ENCODE measurements at places on chromosomes 1 and 21.

DNA sequence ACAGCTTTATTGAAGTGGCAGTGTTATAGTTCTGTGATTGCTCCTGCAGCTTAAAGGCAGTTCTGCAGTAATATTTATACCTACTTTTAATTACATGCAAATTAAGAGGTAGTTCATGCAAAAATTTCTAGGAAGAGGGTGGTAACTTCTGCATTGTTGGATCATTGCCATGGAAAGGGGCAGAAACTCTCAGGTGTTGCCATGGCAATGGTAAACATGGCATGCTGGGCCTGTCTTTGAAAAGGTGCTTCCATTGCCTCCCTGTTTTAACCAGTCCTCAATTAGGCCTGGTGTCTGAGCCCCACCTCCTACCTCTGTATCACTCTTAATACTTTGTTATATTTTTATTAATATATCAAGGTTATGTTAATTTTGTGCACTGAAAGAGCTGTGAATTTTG lies 104.7 kb downstream of the DISC1 start:
- no peak for DNase-seq

GRCh38 chr1:107151295-107151694 lies 10.5 kb downstream of the NTNG1 start:
- DNase-seq = no peak

GRCh38 chr21:42390696-42391095 lies 5.2 kb downstream of the TMPRSS3 start:
- DNase-seq = no peak

GRCh38 chr1:47189844-47190508 lies at the start of gene PDZK1IP1:
Gene PDZK1IP1 (minus strand): TSS chr1:47190036. CDS start chr1:47189932, 104 bp downstream.
- DNase-seq = no peak

DNA sequence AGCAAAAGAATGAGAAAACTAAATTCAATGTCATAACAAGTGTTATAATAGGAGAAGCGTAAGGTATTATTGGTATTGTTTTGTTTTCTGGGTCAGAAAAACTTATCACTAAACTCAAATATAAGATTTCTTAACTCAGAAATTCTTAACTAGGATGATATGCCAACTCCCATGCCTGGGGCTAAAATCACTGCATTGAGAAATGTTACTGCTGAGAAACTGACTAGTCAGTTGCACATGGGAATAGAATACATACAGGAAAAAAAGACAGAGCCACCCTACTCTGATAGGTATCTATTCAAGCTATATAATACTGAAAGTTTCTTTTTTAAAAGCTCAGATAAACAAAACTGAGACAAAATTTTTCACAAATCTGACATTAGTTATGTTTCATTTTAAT lies 56.3 kb downstream of the PRPF38A start:
- no peak for DNase-seq

DNA sequence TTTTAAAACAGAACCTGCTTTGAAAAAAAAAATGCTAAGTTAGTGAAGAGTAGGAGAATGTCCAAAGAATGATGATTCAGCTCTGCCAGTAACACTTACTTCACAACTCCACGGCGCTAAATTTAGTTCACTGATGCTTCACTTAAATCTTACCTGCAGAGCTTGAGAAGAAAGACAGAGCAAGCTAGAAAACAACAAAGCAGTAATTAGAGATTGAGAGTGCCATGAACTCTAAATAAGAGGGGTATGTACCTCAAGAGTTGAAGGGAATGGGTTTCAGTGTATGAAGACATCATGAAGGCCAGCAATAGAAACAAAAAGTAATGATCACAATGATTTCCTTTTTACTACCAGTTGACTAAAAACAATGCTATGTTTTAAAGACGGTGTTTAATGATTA lies 32.8 kb downstream of the EPRS1 start:
- no peak for DNase-seq

DNA sequence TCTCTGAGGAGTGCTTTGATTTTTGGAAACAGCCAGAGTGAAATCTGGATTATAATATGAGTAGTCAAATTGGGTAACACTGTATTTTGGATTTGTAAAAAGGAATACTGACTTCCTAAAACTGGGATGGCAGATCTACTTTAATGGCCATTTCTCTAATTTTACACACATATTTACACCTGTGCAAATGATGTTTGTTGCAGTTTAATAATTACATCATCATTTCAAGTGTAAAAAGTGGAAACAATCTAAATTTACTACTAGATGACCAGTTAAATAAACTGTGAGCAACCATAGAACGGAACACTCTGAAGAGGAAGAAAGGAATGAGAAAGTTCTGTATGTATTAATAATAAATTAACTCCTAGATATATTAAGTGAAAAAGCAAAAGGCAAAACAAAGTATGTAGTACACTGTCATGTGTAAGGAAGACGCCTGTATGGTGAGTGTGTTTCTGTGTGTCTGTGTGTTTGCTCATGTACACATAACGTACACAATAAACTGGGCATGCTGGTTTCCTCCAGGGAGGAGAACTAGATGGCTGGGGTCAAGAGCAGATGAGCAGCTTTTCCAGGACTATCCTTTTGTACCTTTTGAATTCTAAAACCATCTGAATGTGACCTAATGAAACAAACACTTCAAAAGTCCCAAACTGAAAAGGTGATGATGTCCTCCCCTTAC lies 2.9 kb upstream of the RHEX start:
- no peak for DNase-seq

DNA sequence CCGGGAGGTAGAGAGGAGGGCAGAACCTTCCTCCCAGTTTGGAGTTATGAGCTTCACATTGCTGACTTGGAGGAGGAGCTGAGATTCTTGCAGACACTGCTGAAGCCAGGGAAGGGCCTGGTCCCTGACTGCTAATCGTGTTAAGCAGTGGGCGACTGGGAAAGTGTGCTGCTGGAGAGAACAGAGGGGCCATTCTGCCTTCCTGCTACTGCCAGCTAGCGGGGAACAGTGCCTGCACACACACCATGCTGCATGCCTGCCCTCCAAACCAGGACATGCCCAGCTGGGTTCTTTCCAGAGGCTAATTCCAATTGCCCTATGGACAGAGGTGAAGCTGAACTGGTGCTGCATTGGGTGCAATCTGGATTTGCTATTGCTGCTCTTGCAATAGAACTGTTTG lies 281.4 kb downstream of the AJAP1 start:
- DNase-seq = no peak

DNA sequence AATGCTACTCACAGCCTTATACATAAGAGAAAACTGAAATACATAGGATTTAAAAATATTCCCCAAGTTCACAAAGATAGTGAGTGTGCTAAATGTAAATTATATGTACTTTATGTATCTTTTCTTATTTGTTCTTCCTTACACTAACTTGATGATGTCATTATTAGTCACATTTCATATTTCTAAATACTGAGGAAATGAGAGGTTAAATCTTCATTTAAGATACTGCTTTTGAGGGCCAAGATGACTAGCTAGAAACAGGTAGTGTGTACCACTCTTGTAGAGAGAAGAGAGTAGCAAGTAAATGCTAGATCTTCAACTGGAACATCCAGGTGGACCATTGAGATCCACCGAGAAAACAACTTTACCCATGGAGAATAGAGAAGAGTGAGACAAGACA lies 29.8 kb downstream of the PYHIN1 start:
- DNase-seq = no peak

DNA sequence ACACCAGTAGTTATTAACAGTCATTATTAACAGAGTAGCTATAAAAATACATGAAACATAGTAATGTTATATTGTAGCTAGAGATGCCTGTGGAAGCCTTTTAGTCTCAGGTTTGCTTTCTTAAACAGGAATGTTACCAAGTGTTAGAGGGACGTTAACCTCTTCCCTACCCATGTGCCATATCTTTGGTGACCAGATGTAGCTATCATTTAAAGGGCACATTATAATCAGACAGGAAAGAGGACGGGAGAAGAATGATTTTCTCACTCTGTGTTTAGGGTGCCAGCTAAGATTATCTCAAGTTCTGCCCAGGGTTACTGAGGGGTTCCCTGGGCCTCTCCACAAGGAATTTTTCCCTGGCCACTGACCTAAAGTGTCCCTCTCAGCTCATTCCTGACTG lies 20.9 kb upstream of the UBL4B start:
- DNase-seq = no peak

DNA sequence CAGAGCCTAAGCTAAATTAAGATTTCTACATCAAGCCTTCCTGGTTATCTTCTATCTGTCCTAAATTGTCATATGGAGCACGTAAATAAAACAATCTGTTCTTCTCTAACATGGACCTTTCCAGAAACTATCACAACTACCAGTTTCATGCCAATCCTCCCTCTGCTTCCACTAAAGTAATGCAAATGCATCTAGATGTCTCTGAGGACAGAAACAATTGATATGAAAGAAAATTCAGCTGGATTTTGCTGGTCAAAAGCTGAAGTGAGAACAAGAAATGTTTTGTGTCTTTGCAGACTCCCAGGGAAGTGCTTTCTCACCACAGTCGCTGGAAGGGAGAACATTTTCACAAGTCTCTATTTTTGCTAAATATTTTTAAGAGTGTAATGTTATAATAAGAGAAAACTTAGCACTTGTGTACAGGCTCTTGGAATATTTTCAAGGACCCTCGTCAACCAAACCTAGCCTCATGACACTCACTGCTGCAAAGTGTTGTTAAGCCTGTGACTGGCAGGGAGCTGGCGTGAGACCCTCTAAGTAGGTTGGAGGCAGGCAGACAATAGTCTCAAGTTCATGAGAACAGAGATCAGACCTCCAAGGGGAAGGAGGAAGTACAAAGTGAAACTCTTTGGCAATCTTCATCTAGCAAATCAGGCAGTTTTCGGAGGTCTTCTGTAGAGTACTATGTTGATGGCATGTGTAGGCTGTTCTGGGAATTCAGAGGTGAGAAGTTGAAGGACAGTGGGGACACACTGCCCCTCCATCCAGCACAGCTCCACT lies 38.8 kb downstream of the DNASE2B start:
- no peak for DNase-seq

DNA sequence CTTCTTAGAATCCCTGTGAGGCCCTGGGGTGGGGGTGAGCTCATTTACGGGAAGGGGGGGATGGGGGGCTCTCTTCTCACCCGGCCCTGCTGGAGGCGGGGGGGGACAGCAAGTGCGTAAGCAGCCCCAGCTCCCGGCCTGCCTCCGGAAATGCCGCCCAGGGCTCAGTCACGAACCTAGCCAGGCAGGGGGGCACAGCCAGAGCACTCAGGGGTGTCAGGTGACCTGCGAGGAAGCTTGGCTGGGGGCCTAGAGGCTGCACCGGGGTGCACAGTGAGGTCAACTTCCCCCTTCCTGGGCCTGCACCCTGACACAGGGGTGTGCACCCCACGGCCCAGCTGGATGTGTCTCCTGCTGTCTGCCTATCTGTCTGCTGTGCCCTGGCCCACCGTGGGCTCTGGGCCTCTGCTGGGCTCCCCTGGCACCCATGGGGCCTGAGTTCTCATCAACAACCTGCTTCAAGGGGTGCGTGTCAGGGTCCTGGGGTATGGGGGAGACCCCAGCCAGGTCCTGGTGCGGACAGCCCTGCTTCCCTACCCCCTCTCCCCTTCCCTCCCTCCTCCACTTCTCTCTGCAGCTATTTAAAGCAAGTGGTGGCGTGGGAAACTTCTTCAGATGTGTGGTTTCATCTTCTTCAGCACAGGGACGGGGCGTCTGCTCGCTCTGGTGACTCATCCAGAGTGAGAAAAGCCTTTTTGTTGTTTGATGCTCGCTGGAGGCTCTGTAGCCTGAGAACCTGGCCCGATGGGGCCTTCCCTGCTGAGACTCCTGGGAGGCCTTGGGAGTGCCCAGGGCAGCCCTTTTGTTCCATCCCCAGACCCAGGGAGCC lies 92.5 kb upstream of the RUNX3 start:
- DNase-seq = peak; percentile 86

GRCh38 chr21:32719085-32719484 lies 8.7 kb downstream of the SYNJ1 start:
- DNase-seq = no peak

- no peak for DNase-seq
Measured at GRCh38 chr1:182113879-182114626, 52.5 kb upstream of the ZNF648 start.

DNA sequence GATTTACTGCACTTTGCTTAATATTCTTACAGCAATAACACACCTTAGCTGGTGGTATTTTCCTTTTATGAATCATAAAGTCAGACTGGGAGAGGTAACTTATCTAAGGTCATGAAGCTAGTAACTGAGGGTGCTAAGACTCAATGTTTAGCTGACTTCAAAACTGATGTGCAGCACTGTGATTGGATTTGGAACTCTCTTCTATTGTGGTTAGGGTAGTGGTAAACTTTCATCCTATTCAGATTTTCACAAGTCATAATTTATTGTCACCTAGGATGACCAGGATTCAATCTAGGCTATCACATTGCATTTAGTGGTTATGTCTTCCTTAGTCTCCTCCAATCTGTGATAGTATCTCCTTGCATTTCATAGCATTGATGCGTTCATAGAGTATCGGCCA lies 18.9 kb downstream of the EPB41 start:
- no peak for DNase-seq

DNA sequence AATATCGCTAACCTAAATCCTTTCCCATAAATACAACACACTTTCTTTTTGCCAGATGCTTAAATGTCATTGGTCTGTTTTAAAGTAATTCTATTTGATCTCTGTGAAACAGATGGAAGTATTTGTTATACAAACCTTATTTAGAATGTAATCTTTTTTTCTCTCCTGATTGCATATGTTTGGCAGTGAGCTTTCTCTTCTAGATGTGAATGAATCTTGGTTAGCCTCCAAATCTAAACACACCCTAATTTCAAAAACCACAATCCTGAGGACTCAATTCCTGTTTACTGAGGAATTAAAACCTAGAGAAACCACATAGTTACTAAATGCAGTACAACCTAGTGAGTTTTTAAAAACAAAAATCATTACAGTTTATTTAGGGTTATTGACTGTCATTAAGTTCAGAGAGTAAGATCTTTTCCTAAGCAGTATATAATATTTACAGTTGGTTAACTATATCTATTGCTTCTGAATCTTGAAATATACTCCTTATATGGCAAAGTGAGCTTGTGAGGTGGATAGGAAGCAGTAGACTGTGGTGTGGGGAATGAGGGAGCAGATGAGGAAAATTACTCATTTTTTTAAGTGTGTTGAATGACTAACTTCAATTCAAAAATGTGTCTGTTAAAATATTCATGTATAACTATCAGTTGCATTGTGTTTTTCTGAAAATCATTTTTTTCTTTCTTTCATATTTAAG lies 218.7 kb downstream of the FMN2 start:
- no peak for DNase-seq

GRCh38 chr1:235101558-235102258 lies 26.9 kb downstream of the TOMM20 start:
- DNase-seq = no peak

GRCh38 chr1:157154940-157155514 lies 16.8 kb upstream of the ETV3 start:
- no peak for DNase-seq
